Activated CD4-positive, alpha-beta T cell treated with anti-CD3 and anti-CD28 coated beads, Interleukin-2, Interleukin-6, amounts not matched to agents 100 ng/mL and 50 ng/mL, durations not matched to agents 16 hours and 8 hours (primary cell): ENCODE measurements at places on chromosomes 5 and 9.

DNA sequence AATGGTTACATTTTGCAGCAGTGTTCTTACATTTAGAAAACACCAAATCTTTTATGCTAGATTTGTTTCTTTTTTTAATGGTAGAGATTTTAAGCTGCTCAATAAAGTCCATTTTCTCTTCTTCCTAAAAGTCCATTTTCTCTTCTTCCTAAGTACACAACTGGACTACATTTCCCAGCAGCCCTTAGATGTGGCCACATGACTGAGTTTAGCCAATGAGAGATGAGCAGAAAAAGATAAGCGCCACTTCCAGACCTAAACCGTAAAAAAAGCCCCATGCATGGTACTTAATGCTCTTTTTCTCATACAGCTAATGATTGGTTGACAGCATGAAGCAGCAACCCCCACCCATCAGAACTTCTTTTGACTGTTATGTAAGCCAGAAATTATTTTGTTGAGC is 206.7 kb downstream of the FAM114A2 start:
- DNase-seq = peak; percentile 23

GRCh38 chr5:175220549-175220948 is 223.4 kb downstream of the DRD1 start:
- DNase-seq = no peak

DNA sequence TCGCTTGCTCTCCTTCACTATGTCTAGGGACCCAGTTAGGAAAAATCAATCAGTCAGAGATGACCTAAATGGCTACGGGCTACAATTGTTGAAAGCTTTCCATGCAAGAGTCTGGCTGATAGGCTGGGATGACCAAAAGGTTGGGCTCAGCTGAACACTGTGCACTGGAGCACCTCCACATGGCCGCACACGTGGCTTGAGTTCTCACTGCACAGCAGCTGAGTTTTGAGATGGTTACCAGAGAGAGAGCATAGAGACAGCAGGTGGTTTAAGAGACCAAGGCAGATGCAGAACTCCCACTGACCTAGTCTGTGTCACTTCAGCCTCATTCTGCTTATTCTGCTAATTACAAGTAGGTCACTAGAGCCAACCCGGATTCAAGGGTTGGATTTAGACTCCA is 2354.8 kb upstream of the C9orf72 start:
- no peak for DNase-seq

GRCh38 chr9:122138560-122139268 is 20.9 kb downstream of the NDUFA8 start:
- no peak for DNase-seq

DNA sequence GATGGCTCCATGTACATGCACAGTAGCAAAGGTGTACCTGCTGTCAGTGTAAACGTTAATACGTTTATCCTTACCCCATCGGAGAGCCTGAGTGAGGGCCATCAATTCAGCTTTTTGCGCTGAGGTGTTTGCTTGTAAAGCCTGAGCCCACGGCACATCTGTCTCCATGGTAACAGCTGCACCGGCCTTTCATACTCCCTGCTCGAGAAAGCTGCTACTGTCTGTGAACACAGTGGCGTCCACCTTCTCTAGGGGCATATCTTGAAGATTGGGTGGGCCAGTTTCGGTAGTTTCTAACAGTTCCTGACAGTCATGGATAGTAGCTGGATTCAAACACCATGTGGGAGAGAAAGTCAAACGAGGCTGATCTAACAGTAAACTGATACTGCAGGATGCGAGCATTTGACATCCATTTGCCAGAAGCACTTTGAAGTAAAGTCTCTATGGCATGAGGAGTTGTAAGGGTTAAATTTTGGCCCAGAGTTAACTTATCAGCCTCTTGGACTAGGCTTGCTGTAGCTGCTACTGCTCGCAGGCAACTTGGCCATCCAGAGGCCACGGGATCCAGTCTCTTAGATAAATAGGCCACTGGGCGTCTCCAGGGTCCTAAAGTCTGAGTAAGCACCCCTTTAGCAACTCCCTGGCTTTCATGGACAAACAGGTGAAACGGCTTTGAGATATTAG is 21.0 kb upstream of the RHOBTB3 start:
- DNase-seq = no peak

GRCh38 chr9:20742833-20743232 is 58.8 kb downstream of the FOCAD start:
- DNase-seq = no peak

DNA sequence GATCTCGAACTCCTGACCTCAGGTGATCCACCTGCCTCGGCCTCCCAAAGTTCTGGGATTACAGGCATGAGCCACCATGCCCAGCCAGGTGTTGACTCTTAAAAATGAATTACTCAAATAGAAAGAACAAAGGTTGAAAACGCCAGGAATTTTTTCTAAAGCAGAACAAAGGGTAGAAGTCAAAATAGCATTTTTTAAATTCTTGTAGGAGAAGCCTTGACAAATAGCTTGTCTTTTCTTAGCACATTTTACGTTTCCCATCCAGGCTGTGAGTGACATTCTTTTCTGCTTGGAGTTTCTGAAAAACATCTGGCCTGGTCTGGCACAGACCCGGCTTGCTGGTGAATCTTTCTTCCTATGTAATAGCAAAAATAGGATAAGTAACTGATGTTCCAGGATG is 169.4 kb upstream of the ZNF462 start:
- DNase-seq = no peak

DNA sequence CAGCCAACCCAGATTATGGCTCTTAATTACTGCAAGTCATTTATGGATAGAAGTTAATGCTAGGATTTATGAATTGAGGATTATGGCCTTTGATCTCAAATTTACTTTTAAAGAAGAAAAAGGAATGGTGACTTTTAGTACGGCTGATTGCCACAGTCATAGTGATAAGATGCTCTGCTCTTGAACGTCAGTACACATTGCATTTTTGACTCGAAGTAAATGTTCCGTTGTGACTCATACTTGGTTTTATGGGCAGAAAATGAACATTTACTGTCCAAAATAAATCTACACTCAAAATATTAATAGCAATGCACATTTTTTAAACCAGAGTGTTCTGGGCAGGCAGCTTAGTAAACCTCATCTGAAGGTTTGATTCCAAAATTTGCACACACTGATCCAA is 830 bp downstream of the ADAMTSL1 start:
- no peak for DNase-seq

- no peak for DNase-seq
Measured at GRCh38 chr9:70012569-70012968, 31.1 kb upstream of the MAMDC2 start.

GRCh38 chr5:71454913-71455312 is 538 bp upstream of the BDP1 start:
- DNase-seq = no peak

GRCh38 chr5:96321345-96321744 is 111.7 kb downstream of the PCSK1 start:
- DNase-seq = no peak

- DNase-seq = peak; percentile 51
Measured at GRCh38 chr5:76590027-76590426, 33.2 kb downstream of the F2RL2 start.

- DNase-seq = no peak
Measured at GRCh38 chr5:154222414-154222813, 31.9 kb downstream of the GALNT10 start.

DNA sequence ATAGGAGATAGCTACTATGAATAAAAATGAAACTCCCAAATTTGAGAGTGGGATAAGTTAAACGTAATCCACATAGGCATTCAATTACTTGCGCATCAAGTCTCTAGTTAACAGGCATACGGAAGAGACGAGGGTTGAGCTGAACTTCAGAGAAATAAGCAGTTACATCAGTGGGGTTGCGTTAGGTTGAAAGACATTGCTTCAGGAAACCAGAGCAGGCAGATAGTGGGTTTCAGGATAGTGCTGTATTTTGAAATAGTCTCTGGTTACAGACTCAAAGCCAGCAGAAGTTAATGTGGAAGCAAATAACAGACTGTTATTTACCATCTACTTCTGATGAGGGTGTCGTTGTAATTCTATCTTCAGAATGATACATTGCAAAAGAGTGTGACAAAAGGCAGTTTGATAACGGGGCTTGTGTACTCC is 533.4 kb downstream of the PDE4D start:
- no peak for DNase-seq

DNA sequence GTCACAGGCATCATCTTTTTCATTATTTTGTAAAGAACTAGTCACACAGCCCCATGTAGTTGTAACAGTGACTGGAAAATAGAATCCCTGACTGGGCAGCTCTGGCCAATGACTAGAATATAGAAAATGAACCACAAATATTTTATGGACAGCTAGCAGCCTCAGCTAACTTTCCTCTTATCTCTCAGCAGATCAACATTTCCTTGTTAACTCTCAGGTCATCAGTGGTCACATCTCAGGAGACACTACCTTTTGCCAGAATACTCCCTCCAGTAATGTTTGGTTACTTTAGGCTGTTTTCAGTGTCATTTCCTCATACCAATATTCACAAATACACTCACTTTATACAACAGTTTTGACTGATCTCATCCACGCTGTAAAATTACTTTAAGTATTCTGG is 43.9 kb downstream of the FAM169A start:
- DNase-seq = no peak

DNA sequence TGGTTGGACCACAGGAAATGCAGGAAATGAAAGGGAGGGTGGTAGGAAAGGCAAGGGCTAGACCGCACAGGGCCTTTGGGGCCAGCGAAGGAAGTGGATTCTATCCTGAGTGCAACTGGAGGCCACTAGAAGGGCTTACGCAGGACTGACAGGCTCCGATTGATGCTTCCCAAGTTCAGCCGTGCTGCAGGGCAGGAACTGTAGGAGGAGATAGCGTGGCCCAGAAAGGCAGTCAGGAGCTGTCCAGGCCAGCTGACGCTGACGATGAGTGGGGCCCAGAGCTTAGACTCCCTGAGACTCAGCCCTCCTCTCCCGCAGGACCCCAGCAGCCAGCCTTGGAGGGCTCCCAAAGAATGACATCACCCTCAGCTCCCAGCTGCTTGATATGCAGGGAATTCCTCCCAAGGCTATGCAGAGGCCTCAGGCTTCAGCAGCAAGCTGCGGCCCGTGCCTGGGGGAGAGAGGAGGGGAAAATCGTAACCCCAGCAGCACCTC is 48.8 kb downstream of the KCNIP1 start:
- DNase-seq = no peak

DNA sequence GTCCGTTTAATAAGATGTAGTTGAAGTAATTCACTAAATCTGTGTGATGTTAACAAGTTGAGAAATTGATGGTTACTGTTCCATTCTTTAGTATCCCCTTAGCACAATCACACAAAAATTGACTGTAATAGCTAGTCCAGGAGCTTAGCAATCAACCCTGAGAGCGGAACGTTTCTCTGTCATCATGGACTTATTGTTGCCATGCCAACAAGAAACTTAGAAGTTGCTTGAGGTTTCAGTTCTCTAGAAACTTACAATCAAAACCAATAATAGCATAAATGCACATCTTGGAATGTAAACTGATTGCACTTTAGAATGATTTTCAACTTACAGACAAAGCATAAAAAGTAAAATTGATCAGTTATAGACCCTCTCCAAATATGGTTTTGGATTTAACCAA is 125.4 kb upstream of the ANKH start:
- no peak for DNase-seq

- no peak for DNase-seq
Measured at GRCh38 chr5:91053741-91054025, 329.4 kb downstream of the ARRDC3 start.

DNA sequence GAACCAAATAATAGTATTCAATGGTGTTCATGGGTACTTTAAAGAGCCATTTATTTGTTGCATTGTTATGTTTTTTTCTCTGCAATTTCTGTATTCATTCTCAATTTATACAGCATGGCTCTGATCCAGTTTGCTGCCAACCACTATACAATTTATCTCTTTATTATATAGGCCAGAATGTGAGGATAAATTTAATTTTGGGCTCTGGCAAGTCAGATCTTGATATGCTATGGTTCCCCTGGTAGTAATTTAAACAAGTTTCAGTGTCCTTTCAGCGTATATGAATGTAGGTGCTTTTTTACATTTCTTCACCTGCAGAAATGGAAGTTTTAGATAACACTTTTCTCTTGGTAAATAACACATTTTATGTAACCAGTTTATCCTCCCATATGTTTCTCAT is 1118.0 kb upstream of the SEMA6A start:
- no peak for DNase-seq

DNA sequence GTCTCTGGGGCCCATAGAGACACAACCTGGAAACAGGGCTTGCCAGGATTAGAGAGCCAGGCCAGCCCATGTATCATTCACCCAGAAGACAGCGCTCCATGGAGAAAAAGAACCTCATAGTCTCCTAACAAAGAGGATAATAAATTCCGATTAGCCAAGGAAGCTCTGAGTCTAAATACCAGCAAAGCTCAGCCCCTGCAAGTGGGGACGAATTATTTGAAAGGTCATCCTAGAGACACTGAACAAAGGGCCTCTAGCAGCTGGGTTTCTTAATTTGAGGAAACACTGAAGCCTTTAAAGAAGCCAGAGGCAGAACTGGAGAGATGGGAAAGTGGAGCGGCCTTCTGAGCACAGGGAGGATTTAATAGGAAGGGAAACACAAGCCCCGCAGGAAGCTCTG is 287.1 kb upstream of the ZNF462 start:
- DNase-seq = no peak

GRCh38 chr9:1538301-1538700 is 476.8 kb upstream of the SMARCA2 start:
- DNase-seq = no peak

- DNase-seq = no peak
Measured at GRCh38 chr5:56607074-56607473, 208.3 kb upstream of the MAP3K1 start.

DNA sequence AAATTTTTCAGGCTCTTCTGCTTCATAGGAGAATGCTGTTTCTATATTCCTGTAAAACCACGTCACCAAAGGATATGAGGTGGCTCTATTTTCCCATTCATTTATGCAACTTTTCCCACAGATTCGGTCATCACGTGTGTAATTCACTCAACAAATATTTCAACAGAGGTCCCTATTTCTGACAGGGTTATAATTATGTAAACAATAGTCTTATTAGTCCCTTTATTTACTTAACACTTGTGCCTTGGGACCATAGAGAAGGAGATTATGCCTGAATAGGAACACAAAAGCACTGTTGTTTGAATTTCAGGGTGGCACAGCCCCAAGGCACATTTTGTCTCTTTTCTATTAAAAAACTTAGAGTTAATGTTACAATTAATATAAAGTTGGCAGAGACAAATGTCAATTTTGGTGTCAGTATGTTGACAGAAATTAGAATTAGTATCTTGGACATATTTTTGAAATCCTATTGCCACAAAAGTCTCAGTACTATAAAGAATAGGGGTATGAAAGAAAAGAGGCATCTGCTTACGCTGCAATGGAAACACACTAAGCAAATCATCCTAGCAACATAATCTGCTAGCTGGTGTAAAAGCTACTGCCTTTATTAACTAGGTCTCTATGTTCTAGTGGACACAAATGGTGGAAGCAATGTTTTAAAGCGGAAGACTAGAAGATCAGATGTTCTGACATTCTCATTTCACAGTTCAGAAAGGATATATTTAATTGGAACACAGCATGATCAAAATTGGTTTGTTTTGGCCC is 229.1 kb upstream of the TBCA start:
- DNase-seq = no peak

GRCh38 chr9:124271660-124272059 is 13.9 kb downstream of the NEK6 start:
- DNase-seq = no peak

- DNase-seq = no peak
Measured at GRCh38 chr5:122421374-122422079, 109.5 kb downstream of the SNCAIP start.
